ENCODE measurements at places on chromosomes 1 and 21. TPM values are rescaled to one million over a fixed set of nuclear protein-coding genes. Genes with fewer than 3 reads are reported as not detected.
A peak's percentile ranks its signal among the peaks of the same experiment; 100 is the strongest.

The CFAP45 gene
- 1.1 TPM for total RNA-seq

The FLAD1 gene
- total RNA-seq, result 30.1 TPM

DNA sequence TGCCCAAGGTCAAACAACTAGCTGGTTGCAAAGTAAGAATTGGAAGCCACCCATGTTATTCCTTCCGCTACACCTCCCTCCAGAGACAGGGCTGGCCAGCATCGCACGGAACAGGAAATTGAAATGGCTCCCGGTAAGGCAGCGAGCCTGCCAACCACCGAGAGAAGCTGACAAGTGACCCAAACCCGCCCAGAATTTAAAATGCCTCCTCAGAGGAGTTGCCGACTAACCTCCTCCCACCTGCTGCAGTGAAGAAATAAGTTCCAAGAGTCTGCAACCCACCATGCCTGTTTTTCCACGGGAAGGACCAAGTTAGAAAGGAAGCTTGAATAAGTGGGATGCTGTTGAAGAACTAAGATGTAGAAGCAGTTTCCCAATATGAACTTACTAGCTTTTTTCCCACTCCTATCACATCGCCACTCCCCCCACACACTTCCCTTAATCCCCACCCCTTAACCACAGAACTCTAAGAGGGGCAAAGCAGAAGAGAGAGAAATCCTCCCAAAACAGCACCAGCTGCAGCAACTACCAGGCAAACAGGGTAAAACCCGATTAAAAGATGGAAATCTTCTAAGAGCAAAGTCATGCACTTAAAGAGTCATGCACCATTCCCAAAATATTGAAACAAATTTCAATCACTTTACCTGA is 78.6 kb downstream of the TIAM1 start:
- peaks cover 16% of the 10 kb centered on the region for H3K27me3 ChIP-seq
- no peak overlapping the region for H3K4me3 ChIP-seq
- DNase-seq, result peak; percentile 66
- peaks cover 16% of the 10 kb centered on the region for H3K4me1 ChIP-seq
- no peaks in the 10 kb centered on the region for H3K36me3 ChIP-seq

DNA sequence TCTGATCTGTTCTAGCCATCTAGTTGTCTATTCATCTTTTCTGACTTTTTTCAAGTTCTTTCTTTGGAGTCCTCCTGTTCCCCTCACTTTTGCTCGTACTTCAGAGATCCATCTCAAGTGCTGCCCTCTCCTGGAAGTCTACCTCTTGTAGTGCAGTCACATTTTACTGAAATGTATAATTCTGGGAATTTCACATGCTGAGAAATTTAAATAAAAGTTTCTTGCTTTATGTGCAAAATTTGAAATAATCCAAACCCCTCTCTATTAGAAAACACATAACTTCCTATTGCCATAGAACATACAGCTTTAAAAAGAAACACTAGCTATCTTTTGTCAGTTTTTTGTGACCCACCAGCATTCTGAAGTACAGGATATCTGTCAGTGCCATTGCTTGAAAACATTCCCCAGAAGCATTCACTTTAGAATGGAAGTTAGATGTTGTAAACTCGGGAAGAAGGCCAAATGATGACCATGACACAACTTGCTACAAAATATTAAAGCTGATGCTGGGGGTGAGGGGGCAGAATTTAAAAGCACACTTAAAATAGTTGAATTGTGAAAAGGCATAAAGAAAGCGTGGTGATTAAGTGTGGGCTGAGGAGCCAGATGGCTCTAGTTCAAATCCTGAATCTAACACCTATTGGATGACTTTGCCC is 22.0 kb downstream of the RLF start:
- no peak for DNase-seq
- no peak overlapping the region for H3K27ac ChIP-seq
- H3K36me3 ChIP-seq, result no peaks in the 10 kb centered on the region
- H3K4me3 ChIP-seq, result no peak overlapping the region
- H3K27me3 ChIP-seq, result no peaks in the 10 kb centered on the region

DNA sequence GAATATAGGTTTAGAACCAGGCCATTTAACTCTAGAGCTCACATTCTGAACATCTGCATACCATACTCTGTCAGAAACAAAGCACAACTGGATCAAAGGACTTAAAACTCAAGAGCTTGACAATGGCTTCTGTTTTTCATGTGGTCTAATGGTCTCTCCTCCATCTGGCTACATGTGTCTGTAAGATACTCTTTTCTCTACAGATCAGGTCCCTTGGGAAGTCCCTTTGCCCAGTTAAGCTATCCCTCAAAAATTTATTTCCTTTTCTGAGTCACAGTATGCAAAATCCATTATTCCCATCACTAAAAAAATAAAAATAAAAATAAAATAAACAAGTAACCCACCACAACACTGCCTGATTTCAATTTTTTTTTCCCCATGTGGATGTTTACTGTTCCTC is 357.0 kb upstream of the PRMT6 start:
- no peaks in the 10 kb centered on the region for H3K36me3 ChIP-seq
- H3K4me1 ChIP-seq, result no peaks in the 10 kb centered on the region
- H3K4me3 ChIP-seq, result no peak overlapping the region
- H3K27ac ChIP-seq, result no peak overlapping the region
- H3K27me3 ChIP-seq, result no peaks in the 10 kb centered on the region

The MCOLN2 gene
- total RNA-seq, result 0.19 TPM

- no peak overlapping the region for H3K4me3 ChIP-seq
- peaks cover 89% of the 10 kb centered on the region for H3K36me3 ChIP-seq
- no peaks in the 10 kb centered on the region for H3K4me1 ChIP-seq
- H3K27me3 ChIP-seq, result no peaks in the 10 kb centered on the region
- no peak overlapping the region for H3K27ac ChIP-seq
- DNase-seq, result no peak
Measured at GRCh38 chr1:1490633-1491230, 19.2 kb downstream of the ATAD3B start.

The INKA2 gene
- total RNA-seq, result 24.3 TPM

DNA sequence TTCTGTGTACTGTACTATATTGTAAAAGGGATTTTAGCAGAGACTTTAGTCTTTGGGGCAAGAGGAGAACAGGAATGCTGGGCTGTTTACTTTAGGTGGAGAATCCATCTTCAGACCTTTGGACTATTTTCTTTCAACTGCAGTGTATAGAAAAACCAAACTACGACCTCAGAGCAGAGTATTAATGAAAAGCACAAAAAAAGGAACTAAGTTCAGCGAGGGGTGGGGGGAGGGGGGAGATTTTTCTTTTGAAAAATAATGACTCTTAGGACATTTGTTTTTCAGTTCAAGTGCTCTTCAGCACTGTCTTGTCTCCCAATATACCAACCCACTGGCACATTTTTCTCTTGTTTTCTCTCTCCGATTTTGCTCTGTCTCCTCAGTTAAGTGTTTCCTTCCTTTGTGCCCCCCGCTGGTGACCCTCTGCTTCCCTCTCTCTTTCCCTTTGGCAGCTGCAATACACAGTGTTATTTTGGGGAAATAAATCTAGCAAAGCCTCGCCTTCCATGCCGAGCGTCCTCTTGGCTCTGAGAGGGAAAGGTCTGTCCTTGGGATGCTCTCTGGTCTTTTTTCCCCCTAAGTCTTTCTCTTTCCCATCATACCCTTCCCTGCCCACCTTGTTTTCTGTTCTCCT is 44.8 kb downstream of the ACP6 start:
- H3K4me1 ChIP-seq, result no peaks in the 10 kb centered on the region
- H3K27me3 ChIP-seq, result no peaks in the 10 kb centered on the region
- no peak overlapping the region for H3K4me3 ChIP-seq
- H3K27ac ChIP-seq, result no peak overlapping the region
- H3K36me3 ChIP-seq, result peaks cover 38% of the 10 kb centered on the region

DNA sequence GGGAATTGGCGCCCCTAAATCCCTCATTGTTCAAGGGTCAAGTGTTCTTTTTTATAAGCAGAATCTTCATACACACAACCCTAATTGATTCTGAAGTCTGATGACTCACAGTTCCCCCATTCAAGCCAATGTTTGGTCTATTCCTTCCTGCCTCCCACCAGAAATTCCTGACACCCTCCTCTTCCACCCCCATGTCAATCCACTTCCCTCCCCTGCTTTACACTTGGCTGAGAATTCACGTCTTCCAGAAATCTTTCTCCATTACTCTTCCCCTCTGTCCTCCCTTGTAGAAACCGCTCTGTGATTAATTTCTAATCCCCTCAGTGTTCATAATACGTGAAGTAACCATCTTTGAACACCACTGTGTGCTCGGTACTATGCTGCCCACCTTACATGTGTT is 76.2 kb upstream of the CD34 start:
- H3K4me3 ChIP-seq, result no peak overlapping the region
- no peaks in the 10 kb centered on the region for H3K36me3 ChIP-seq
- no peak for DNase-seq
- H3K27me3 ChIP-seq, result no peaks in the 10 kb centered on the region

The VWA5B1 gene
- total RNA-seq, result 0.16 TPM

GRCh38 chr1:51518033-51518585 is 957 bp downstream of the EPS15 start:
- peak; percentile 33 for DNase-seq
- H3K27ac ChIP-seq, result peak overlapping the region; percentile 97
- H3K27me3 ChIP-seq, result no peaks in the 10 kb centered on the region
- no peaks in the 10 kb centered on the region for H3K36me3 ChIP-seq
- peaks cover 58% of the 10 kb centered on the region for H3K4me1 ChIP-seq

GRCh38 chr1:157993918-157994605 is 617 bp downstream of the KIRREL1 start:
- H3K4me1 ChIP-seq, result peaks cover 38% of the 10 kb centered on the region
- H3K27me3 ChIP-seq, result peaks cover 49% of the 10 kb centered on the region
- DNase-seq, result no peak
- peak overlapping the region; percentile 90 for H3K27ac ChIP-seq
- H3K4me3 ChIP-seq, result peak overlapping the region; percentile 90

GRCh38 chr1:190975827-190976226 is 498.2 kb upstream of the BRINP3 start:
- H3K4me1 ChIP-seq, result no peaks in the 10 kb centered on the region
- DNase-seq, result no peak
- no peak overlapping the region for H3K27ac ChIP-seq
- H3K36me3 ChIP-seq, result no peaks in the 10 kb centered on the region

DNA sequence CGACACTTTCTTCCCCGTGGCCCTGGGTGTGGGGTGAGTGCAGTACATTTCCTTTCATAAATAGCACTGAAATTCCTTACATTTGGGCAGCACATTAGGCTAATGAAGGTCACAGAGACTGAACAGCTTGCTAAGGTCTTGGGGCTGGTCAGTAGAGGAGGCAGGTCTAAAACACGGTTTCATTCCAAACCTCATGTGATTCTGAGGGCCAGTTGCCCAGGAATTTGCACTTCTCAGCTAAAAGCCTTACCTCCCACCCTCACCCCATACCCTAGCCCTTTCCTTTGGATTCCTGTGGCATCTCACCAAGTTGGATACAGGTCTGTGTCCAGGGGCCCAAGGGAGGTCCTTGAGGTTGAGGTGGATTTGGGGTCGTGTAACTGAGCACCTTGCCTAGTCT is 147.8 kb upstream of the CD34 start:
- H3K27me3 ChIP-seq, result no peaks in the 10 kb centered on the region
- no peak overlapping the region for H3K27ac ChIP-seq
- peaks cover 34% of the 10 kb centered on the region for H3K36me3 ChIP-seq
- H3K4me1 ChIP-seq, result peaks cover 4% of the 10 kb centered on the region
- no peak overlapping the region for H3K4me3 ChIP-seq
- no peak for DNase-seq

DNA sequence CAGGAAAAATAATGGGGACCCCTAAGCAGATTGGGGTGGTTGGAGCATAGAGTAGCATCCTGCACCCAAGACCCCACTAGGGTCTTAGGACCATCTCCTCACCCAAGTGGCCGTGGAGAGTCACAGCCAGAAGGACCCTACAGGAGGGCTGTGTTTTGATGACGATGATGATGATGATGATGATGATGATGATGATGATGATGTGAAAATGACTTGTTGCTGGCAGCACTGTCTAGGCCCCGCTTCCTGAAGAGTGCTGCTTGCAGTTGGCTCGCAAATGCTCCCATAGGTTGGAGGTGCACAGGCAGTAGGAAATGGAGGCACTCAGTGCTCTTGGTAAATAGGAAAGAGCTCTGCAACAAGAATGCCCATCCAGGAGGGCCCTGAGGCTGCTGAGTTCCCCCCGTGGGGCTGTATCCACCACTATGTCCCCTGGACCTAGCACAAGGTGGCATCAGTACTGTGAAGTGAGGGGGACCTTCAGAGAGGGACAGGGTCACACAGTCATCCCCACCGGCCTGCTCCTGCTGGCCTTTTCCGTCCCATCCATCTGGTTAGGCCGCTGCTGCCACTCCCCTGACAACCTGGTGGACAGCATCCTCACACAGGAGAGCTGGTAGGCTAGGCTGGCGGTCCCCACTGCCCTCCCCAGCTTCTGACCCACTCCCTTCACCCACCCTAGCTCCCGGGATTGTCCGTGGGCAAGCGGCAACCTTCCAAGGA is 139.6 kb downstream of the FOXD2 start:
- H3K4me1 ChIP-seq, result peaks cover 20% of the 10 kb centered on the region
- peaks cover 77% of the 10 kb centered on the region for H3K27me3 ChIP-seq
- peak overlapping the region; percentile 76 for H3K27ac ChIP-seq

- no peaks in the 10 kb centered on the region for H3K27me3 ChIP-seq
- H3K27ac ChIP-seq, result no peak overlapping the region
- H3K4me3 ChIP-seq, result no peak overlapping the region
- no peaks in the 10 kb centered on the region for H3K4me1 ChIP-seq
- H3K36me3 ChIP-seq, result no peaks in the 10 kb centered on the region
- DNase-seq, result no peak
Measured at GRCh38 chr1:7993593-7994479, 32.3 kb downstream of the ERRFI1 start.

GRCh38 chr1:6074192-6074901 is 28.7 kb downstream of the KCNAB2 start:
- no peak overlapping the region for H3K27ac ChIP-seq
- H3K4me3 ChIP-seq, result no peak overlapping the region
- no peak for DNase-seq
- no peaks in the 10 kb centered on the region for H3K27me3 ChIP-seq
- H3K36me3 ChIP-seq, result peaks cover 7% of the 10 kb centered on the region

DNA sequence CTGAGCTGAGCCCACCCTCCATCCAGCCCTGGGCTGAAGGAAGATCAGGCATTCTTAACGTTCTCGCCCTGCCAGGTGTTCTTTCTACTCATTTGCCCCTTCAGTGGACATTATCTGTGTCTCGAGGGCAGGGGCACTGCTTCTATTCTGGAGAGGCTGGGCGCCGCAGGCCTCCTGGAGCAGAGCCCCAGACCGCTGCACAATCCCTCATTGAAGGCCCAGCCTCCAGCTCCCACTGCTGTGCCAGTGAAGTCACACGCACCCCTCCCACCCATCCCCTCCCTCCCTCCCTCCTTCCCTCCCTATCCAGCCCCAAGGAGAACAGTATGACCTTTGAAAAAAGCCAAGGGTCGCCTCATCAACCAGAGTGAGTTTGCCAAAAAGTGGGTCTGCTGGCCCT is 76.7 kb downstream of the NFASC start:
- H3K4me1 ChIP-seq, result no peaks in the 10 kb centered on the region
- H3K4me3 ChIP-seq, result no peak overlapping the region
- H3K27me3 ChIP-seq, result peaks cover 4% of the 10 kb centered on the region
- H3K36me3 ChIP-seq, result no peaks in the 10 kb centered on the region
- no peak for DNase-seq
- H3K27ac ChIP-seq, result no peak overlapping the region

The PRDM16 gene
- 16.6 TPM for total RNA-seq

- no peaks in the 10 kb centered on the region for H3K36me3 ChIP-seq
- H3K27ac ChIP-seq, result no peak overlapping the region
- H3K4me1 ChIP-seq, result no peaks in the 10 kb centered on the region
- no peak overlapping the region for H3K4me3 ChIP-seq
- DNase-seq, result no peak
Measured at GRCh38 chr1:106676021-106676420, 380.5 kb upstream of the PRMT6 start.

The RPS6KA1 gene
- total RNA-seq, result 4.9 TPM

The TARDBP gene
- 95.5 TPM for total RNA-seq

All from left ventricle myocardium inferior (tissue), 1 donor.